ENCODE measurements at places on chromosomes 1 and 21.

- DNase-seq, result peak; percentile 70
Observed at GRCh38 chr1:43935711-43936427, 2.3 kb downstream of the ARTN start.

DNA sequence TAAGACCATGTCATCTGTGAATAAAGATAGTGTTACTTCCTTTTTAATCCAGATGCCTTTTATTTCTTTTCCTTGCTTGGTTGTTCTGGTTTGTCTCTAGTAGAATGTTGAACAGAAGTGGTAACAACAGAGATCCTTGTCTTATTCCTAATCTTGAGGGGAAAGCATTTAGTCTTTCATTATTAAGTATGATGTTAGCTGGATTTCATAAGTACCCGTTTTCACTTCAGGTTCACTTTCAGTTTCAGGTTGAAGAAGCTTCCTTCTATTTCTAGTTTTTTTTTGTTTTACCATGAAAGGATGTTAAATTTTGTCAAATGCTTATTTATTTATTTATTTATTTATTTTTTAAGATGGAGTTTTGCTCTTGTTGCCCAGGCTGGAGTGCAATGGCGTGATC is 22.3 kb upstream of the AGPAT3 start:
- no peak for DNase-seq

DNA sequence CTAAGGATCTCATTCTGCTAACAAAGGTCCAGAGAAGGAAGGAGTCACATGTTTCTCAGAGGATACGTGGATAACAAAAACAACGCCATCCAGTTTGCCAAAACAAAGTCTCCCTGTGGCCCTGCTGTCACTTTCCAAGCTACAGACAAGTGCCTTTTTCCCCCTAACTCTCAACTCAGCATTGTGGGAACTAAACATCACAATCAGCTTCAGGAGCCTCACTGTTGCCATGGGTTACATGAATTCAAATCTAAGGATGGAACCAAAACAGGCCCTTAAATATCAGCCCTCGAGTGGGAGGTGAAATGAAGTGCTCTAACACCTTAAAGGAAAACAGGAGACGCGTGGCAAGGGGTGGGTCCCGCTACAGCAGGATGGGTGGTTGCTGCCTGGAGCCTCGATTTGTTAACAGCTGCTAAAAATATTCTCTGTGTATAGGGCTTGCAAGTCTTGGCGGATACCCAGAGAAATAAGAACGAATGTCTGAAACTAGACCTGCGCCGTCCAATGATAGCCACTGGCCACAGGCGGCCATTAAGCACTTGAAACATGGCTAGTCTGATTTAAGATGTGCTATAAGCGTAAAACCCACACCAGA is 66.4 kb upstream of the SOD1 start:
- DNase-seq, result no peak

- DNase-seq, result no peak
Observed at GRCh38 chr21:43867948-43868347, 2.9 kb downstream of the AGPAT3 start.

- no peak for DNase-seq
Observed at GRCh38 chr1:234393190-234393589, 19.9 kb downstream of the COA6 start.

DNA sequence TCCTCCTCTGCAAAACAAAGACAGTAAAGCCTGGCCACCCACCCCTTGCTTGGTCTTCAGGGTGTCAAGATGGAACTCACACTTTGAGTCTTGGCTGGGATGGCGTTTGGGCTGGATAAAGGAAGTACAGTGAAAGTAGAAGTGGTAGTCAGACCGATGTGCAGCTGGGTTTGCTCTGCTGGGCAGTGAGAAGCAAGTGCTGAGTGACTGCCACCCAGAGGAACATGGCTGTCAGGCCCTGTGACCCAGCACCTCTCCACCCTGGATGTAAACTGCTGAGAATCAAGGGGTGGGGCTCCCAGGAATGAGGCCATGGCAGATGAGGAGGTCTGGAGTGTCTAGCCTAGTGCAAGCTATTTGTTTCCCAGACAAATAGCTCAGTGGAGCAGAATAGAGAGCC is 51.2 kb downstream of the POFUT2 start:
- no peak for DNase-seq

- DNase-seq, result no peak
Observed at GRCh38 chr1:55500601-55501000, 285.4 kb upstream of the USP24 start.

DNA sequence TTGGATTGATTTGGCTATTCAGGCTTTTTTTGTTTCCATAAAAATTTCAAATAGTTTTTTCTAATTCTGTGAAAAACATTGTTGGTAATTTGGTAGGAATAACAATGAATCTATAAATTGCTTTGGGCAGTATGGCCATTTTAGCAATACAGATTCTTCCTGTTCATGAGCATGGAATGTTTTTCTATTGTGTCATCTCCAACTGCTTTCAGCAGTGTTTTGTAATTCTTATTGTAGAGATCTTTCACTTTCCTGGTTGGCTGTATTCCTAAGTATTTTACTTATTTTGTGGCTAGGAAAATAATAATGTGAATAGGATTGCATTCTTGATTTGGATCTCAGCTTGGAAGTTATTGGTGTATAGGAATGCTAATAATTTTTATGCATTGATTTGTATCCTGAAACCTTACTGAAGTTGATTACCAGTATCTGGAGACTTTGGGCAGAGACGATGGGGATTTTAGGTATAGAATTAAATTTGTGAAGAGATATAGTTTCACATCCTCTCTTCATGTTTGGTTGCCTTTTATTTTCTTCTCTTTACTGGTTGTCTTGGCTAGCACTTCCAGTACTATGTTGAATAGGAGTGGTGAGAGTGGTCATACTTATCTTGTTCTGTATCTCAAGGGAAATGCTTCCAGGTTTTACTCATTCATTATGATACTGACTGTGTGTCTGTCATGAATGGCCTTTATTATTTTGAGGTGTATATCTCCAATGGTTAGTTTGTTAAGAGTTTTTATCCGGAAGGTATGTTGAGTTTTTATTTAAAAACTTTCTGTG is 57.3 kb downstream of the DRAM2 start:
- DNase-seq, result no peak

GRCh38 chr1:117599286-117600221 is 6.3 kb upstream of the TENT5C start:
- no peak for DNase-seq

GRCh38 chr1:157203166-157203565 is 65.0 kb upstream of the ETV3 start:
- no peak for DNase-seq

DNA sequence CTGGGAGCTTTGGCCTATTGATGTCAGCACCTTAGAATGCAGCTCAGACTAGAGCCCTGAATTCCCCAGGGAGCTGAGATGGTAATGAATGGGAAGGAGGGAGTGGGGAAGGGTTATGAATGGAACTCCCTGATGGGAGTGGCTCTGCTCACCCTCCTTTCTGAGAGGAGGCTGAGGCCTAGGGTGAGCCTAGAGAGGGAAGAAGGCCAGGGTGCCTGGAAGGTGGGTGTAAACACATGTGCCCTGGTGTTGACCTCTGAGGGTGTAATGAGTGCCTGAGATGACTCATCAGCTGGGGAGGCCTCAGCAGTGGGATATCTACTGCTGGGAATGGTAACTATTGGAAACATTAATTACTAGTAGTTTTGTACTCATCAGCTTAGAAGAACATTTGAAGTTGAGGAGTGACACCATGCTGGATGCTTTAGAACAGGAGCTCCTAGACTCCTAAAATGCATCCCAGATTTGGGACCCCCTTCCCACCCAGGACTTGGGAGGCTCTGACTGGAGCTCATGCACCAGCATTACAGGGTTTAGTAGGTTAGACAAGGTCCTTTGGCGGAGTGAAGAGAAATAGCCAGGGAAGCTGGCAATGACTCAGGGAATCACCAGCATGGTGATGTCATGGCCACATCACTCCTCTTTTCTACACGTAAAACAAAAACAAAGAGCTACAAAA is 16.0 kb upstream of the PIGV start:
- no peak for DNase-seq

- DNase-seq, result no peak
Observed at GRCh38 chr1:984476-984814, 2.6 kb upstream of the PERM1 start.

DNA sequence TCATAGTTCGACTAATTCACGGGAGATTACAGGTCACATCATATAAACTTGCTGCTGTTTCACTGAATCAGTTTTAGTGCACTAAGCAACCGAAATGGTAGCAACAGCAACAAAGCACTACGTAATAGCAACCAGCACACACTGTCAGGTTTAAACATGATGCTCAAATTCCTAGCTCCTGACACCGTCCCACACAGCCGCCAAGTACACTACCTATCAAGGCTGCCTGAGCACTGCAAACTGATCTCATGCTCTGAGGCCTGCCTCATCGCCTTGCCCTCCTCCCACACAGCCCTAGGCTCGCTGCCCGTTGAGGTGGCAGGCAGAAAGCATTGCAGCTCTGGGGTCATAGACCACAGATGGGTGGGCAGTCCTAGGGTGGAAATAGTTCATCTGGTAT is 12.4 kb downstream of the LAMC2 start:
- DNase-seq, result no peak

DNA sequence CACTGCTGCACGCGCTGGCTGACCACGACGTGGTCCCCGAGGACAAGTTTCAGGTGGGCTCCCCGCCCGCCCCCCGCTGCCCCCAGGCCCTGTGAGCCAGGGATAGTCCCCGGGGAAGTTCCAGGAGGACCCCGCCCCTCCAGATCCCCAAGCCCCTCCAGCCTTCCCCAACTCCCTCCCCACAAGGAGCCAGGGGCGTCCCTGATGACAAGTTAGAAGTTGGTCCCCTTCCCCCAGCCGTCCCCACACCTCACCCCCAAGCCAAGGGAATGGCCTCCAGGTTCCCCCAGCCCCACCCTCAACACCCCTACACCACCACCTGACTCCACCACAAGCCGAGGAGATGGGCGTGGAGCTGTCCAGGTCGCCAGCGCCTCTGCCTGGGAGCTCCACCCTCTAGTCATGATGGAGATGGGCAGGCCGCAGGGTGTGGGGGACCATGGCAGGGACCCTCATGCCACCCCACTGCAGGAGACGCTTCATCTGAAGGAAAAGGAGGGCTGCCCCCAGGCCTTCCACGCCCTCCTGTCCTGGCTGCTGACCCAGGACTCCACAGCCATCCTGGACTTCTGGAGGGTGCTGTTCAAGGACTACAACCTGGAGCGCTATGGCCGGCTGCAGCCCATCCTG is 525 bp downstream of the AIRE start:
- no peak for DNase-seq

GRCh38 chr1:108121358-108122143 is 78.6 kb downstream of the SLC25A24 start:
- DNase-seq, result no peak

- no peak for DNase-seq
Observed at GRCh38 chr1:39666772-39667171, 5.1 kb downstream of the NT5C1A start.

- DNase-seq, result no peak
Observed at GRCh38 chr1:230542054-230542453, 100.2 kb upstream of the COG2 start.

- no peak for DNase-seq
Observed at GRCh38 chr1:180796897-180797640, 115.6 kb upstream of the KIAA1614 start.

- no peak for DNase-seq
Observed at GRCh38 chr1:157916887-157917570, 75.4 kb upstream of the CD5L start.

DNA sequence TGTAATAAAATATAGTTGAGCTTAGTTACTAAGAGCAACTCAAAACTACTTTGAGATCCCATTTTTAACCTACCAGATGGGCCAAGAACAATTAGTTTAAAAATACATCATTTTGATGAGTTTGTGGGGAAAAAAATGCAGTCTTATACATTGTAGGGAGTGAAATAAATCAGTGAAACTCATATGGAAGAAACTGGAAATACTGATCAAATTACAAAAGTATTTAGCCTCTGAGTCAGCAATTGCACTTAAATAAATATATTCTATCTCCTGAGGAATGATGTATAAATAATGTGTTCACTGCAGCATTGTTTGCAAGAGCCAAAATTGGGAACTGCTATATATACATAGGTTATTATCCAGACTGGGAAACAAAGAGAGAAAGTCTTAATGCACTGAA is 4.6 kb upstream of the SMCP start:
- DNase-seq, result no peak
